ENCODE measurements at places on chromosomes 5 and 9.

DNA sequence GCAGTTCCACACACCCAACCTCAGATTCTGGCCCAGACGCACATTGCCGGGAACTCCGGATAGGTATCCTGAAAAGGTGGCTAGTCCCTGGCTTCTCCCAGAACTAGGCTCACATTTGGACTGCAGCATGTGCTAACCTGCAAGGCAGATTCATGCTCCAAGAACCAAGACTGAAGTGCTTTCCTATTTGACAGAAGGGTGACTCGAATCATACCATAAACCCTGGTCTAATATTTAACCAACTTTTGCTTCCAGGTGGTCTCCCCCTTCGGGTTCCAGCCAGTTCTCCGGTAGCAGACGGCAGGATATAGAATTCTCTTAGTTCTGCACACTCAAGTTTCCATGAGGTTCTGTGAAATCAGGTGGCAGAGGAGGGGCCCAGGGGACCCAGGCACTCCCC is 7.6 kb downstream of the PTGES start:
- DNase-seq: no peak

DNA sequence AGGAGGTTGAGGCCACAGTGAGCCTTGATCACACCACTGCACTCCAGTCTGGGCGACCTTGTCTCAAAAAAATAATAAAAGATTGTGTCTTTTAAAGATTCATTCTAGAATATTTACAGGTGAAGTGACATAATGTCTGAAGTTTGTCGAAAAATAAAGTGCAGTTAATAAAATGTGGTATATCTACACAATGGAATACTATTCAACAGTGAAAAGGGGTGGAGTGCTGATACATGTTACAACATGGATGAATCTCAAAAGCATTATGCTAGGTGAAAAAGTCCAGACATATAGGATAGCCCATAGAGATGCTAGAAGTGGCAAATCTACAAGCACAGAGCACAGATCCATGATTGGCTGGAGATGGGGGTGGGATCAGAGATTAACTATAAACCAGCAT is 101.9 kb downstream of the PAX5 start:
- no peak for DNase-seq

DNA sequence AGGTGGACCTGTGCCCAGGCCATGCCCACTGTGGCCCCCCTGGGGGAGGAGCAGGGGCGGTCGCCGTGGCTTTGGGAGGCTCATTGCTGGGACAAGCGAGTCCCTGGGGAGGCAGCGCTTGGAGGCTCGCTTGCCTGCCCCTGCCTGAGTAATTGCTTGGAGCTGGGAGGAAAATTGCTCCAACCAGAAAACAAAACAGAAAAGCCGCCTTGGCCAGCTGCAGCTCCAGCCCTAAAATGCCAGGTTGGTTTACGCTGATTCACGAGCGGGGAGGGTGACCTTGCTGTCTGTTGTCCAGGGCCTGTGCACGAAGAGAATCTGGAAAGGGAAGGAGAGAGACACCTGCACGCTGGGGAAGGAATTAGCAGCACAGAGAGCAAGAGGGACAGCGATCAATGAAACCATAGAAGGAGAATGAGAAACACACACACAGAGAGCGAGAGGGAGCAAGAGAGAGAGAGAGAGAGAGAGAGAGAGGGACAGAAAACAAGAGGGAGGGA is 25.3 kb downstream of the NTNG2 start:
- DNase-seq: no peak

GRCh38 chr9:106307670-106308069 is 555.3 kb upstream of the ZNF462 start:
- DNase-seq: no peak

GRCh38 chr9:108443019-108443633 is 412.7 kb downstream of the ACTL7B start:
- DNase-seq: no peak

DNA sequence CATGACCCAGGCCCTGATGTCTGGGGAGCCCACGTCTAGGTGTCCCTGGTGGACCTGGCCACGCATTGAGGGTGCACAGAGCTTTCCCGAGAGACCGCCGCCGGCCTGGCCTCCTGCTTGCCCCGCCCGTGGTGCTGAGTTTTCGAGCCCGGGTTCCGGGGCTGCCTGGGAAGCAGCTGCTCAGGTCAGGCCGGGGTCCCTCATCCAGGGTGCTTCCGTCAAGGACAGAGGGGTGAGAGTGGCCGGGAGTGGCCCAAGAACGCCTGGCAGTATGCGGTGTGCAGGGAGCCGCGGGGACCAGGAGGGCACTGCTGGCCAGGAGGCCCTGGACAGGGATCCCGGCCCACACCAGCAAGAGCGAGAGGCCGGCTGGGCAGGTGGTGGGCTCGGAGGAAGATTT is 19.6 kb downstream of the CCDC187 start:
- DNase-seq: no peak

All from central memory CD4-positive, alpha-beta T cell (primary cell).